ENCODE measurements at places on chromosomes 2 and 18.

GRCh38 chr2:12116228-12116750 lies 369.9 kb downstream of the LPIN1 start:
- DNase-seq = no peak

- DNase-seq = no peak
These were observed 291.6 kb downstream of the ZNF385B start for GRCh38 chr2:179569831-179570233.

DNA sequence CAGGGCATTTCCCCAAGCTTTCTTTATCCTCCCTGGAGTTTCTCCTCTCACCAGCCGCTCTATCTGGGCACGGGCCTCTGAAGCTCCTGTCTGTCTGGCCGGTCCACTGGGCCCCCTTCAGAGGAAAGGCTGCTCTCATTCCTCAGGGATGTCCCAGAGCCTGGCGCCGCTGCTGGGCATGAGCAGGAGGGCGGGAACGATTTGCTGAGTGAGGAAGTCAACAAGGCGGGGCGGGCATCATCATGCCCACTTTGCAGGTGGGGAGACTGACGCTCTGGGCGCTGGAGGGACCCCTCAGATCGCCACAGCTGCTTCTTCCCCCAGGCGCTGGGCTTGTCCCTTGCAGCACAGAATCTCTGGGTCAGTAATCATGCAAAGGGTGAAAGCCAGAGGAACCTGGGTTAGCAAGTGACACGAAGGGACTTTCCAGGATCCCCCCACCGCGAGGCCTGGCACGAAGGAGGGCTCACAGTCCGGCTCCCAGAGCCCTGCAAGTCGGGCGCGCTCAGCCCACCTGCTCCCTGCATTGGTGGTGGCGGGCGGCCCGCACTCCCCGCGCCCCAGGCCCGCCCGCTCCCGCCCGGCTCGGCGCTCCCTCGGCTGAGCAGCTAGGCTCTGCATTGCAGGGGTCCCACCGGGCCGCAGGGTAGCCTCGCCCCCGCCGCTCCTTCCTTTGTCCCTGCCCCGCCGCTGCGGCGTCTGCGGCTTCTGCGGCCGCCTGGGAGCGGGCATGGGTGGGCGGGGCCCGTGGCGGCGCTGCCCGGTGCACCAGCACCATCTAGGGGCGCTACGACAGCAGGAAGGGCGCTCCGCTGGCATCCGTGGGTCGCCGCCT lies 157.8 kb downstream of the CYRIA start:
- peak; percentile 73 for DNase-seq

DNA sequence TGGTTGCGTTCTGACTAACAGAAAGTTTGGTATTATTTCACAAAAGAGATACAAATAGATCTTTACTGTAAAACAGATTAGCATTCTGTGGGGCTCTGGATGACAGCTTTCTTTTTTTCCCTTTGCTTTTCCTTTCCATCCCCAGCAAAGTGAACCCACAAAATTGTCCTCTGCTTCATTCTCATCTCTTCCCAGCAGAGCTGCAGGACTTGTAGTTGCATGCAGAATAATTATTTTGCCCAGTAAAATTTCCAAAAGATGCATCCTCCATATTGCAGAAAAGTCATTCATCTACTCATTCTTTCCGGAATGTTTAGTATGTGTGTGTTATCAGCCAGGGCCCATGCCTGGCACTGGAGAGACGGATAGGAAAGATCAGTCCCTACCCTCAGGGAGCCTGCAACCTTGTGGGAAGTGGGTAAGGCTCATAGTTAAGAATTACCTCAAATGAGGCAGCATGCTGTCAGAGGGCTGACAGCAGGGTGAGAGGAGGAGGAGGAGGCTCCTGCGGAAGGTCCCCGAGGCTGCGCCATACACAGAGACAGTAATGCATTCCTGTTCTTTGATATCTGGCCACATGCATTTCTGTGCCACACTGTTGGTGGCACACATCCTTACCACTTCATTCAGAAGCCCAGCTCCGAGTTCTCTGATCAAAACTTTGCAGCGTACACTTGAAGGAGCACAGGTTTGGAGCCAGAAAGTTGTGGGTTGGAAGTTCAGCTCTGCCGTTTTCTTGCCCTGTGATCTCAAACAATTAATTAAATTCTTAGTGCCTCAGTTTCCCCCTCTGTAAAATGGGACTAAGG lies 225.4 kb downstream of the MYCN start:
- no peak for DNase-seq

DNA sequence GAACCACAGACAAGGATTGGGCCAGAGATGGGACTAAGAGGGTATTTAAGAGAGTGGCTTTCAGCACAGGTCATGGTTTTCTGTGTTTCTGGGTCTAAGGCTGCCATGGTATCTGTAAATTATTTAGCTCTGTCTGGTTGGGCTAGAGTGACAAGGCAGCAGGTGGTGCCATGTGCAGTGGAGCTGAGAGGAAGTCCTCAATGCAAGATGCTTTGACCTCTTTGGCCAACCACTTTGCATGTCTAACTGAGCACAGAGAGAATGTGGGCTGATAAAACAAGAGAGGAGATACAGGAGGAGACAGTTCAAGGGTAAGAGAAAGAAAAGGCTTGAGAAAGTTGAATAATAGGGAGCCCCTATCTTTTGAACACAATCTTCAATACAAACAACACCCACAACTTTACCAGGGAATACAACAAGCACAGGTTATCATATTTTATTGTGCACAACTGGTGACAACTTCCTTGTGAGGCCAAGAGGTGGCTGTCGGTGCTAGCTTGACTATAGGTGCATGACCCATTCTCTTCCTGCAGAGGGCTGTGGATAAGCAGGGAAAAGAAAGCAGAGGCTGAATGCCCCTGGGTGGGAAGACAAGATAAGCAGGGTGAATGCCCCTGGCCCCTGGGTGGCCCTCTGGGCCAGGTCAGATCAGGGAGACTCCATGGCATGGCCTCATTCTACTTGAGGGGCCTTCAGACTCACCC lies 12.3 kb downstream of the FLACC1 start:
- DNase-seq = no peak

DNA sequence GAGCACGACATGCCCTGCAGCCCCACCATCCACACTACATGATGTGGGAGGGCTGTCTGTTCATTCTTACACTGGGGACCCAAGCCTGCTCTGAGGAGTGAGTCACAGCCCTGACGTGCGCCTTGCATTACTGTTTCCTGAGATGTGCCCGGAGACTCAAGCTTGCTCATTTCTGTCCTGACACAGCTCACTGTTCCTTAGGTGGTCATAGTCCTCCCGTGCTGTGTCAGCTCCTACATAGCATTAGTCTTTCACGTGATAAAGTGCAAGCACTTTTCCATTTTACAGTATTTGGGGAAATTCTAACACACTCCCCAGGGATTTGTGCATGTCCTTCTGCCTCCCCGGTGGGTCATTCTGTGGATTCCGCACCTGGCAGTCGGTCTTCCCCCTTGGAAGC lies 46.2 kb upstream of the TRIM43B start:
- DNase-seq = no peak

DNA sequence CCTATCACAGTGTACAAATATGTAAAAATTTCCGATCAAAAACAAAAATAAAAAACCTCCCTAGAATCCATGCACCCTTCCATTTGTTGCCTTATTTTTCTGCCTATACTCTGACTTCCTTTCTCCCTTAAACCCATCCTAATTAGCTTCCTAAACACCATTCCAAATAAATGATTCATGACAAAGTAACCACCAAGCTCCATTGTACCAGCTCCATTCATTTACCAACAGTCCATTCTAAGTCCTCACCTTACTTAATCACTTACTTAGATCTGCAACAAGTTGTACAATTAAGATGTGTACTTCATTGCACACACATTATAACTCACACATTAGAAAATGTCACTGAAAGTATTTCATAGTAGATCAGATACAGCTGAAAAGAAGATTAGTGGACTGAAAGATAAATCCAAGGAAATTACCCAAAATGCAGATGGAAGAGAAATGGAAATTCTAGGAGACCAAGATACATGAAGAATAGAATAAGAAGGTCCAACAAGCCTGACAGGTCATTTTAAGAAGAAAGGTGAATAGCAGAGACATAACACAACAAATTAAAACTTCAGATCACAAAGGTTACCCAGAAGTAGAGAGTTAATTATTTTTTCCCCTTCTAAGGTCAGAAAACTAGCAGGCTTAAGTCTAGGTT lies 154.6 kb downstream of the DYM start:
- DNase-seq = no peak

All from WTC11 (cell line).